ENCODE measurements at places on chromosomes 1 and 21. TPM values are rescaled to one million over a fixed set of nuclear protein-coding genes. Genes with fewer than 3 reads are reported as not detected.

DNA sequence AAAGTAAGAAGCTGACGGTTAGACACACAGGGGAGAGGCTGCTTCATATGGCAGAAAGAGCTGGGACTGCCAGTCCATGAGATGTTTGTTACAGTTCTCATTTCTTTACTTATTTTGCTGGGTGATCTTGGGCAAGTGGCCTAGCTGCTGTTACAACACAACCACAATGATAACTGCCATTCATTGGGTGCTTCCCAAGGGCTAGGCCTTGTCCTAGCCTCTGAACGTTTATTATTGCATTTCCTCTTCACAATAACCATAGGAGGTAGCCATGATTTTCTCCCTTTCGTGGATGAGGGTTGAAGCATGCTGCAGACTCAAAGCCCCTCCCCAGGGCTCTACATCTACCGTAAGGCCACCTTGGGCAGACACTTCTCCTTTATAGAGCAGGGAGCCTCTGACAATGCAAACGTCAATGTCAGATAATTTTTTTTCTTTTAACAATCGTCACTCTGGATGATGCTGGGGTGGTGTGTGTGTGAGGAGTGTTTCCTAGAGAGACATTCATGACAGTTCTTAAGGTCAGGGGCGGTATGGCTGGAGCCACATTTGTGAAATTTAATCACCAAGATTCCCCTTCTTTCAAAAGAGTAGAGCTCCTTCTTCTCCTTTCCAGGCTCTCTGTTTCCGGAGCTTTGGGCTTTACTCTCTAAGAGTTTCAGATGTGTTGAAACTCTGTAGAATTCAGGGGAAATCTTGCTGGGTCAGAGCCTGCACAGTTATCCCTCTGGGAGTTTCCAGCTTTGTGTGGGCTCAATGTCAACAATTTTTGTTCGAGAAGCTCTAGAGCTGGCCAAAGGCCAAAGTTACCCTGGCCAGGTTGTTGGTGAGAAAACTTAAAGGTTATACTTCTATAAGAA, 138.5 kb upstream of the SGIP1 start:
- peak; percentile 42 for DNase-seq

- no peak for DNase-seq
These were observed 82.3 kb downstream of the ACTL8 start for GRCh38 chr1:17837233-17838030.

DNA sequence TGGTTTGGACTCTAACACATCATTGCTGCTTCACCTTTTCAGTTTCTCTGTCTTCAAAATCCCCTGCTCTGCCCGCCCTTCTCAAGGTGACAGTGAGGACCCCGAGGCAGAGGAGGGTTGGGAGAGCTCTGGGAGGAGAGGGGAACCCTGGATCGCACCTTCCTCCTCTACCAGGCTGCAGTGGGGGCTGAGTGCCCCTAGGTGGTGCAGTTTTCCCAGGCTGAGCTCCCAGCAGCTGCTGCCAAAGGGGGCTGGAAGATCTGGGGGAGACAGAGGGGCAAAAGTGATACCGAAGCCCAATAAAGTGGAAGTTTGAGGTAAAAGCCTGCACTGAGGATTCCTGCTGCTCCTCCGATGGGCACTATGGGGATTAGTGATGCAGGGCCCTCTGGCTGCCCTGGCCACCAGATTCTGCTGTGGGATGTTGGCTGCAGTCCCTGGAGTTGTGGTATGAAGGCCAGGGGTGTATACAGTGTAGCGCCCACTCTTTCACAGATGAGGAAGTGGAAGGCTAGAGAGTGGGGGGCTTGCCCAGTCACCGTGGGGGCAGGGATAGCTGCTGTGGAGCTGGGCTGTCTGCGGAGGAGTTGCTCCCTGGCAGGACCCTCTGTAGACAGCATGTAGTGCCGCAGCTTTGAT, 40.7 kb upstream of the SCMH1 start:
- peak; percentile 47 for DNase-seq

GRCh38 chr1:12229386-12229834, 420 bp upstream of the VPS13D start:
- DNase-seq: no peak

- DNase-seq: no peak
These were observed 1.0 kb upstream of the EPS15 start for GRCh38 chr1:51519865-51520699.

DNA sequence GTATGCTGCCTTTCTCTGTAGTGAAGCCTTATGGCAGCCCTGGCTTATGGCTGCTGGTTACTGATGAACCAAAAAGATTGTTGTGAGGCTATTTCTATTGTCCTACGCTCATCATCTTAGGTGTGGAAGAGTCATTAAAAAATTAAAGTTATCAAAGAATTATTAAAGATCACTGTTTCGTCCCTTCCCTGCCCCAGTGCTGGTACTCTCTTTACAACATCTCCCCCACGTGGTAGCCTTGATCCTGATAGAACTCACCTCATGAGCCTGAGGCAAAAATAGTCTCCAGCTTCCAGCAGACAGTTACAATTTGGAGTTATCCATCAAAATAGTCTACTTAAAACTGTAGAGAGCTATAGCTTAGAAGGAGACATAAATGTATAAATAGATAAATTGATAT, 201.5 kb downstream of the S1PR1 start:
- DNase-seq: no peak

- DNase-seq: no peak
These were observed 3.0 kb upstream of the TMCC2 start for GRCh38 chr1:205224736-205225135.

DNA sequence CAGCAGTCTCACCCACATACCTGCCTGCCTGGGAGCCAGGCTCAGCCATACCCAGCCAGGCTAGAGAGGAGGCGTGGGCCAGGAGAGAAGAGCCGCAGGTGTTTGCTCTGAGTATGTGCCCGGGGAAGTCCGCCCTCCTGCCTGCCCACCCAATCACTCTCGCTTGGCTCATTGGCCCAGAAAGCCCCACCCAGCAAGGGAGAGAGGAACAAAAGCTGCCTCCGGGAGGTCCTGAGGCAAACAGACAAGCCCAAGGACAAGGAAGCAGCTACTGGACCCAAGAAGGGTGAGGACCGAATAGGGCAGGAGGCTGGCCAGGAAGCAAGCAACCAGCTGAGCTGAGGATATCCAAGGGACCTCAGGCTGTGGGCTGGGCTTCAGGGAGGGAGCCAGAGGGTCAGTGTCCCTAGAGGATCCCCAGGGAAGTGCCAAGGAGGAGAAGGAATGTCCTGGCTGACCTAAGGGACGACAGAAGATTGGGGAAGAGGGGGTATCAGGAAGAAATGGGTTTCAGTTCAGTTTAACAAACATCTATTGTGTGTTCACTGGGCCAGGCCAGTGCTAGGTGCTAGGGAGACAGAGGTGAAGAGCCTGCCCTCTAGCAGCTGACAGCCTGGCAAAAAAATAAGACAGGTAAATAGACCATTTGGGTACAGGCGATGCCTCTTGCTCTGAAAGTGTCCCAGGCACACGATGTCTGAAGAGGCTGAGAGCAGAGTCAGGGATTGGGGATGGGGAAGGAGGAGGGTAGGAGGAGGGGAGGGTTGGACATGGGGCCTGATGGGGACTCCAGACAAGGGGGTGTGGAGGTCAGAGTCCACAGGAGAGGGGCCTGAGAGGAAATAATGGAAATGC, at the start of gene GJB4:
Gene GJB4, plus strand, starts transcription at position 238 of the 855 bp plus-strand sequence. CDS start 1,515 bp downstream, outside the sequence.
- DNase-seq: no peak

DNA sequence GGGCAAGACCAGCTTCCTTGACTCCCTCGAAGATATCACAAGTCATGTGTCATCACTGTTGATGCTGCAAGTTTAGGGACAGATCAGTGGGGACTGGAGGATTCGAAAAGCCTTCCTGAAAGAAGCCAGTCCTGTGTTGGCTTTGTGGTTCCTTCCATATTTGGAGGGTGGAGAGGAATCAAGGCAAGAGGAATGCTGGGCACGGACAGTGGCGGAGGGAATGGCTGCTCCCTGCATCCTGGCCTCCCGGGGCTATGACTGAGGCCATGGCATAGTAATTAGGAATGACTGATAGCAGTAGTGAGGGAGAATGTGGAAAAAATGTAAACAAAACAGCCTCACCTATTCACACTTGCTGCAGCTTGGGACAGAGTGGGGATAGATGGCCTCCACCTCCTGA, 36.4 kb downstream of the VANGL1 start:
- no peak for DNase-seq

DISP3 gene
- total RNA-seq: not detected

DAB1 gene
- total RNA-seq: 0.83 TPM

DNM3 gene
- 9.3 TPM for total RNA-seq
